Nucleus accumbens (tissue), 56 donors: ENCODE measurements at places on chromosomes 2 and 18.

GRCh38 chr2:160221391-160222276, 21.6 kb upstream of the ITGB6 start:
- no peak for DNase-seq

GRCh38 chr2:8324164-8324856, 357.5 kb upstream of the ID2 start:
- DNase-seq: no peak

GRCh38 chr2:102538491-102538890, 65.5 kb downstream of the SLC9A4 start:
- no peak for DNase-seq

GRCh38 chr2:62010632-62011256, 105.3 kb downstream of the COMMD1 start:
- no peak for DNase-seq

GRCh38 chr2:118686346-118686745, 161.1 kb downstream of the EN1 start:
- no peak for DNase-seq
